ENCODE measurements at places on chromosomes 4 and X. TPM values are rescaled to one million over a fixed set of nuclear protein-coding genes. Genes with fewer than 3 reads are reported as not detected.

Gene NPNT
- 43.2 TPM for total RNA-seq

Gene MYOZ2
- total RNA-seq: 0.50 TPM

Gene TTC29
- total RNA-seq: not detected

Gene LUZP4
- total RNA-seq: not detected

Gene CT45A3
- total RNA-seq: not detected

DNA sequence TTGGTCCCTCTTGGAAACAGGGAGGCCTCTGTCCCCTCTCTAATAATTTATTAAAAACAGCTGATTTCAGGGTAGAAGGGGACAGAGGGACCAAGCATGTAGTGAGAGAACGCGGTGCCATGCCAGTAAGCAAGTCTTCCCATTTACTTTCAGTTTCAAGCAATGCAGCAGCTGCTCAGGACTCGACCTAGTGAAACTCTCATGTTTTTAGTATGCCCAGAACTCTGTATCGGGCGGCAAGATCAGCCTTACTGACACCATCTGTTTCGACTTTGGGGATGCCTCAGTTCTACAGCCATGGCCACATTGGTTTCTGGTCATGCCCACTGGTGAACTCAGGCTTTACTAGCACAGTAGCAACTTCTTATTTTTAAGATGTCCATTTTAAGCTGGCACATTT, 40.6 kb downstream of the ZNF81 start:
- H3K4me3 ChIP-seq: no peak overlapping the region
- H3K27ac ChIP-seq: no peak overlapping the region
- no peak for DNase-seq
- H3K27me3 ChIP-seq: no peaks in the 10 kb centered on the region
- H3K36me3 ChIP-seq: no peaks in the 10 kb centered on the region
- H3K4me1 ChIP-seq: no peaks in the 10 kb centered on the region

DNA sequence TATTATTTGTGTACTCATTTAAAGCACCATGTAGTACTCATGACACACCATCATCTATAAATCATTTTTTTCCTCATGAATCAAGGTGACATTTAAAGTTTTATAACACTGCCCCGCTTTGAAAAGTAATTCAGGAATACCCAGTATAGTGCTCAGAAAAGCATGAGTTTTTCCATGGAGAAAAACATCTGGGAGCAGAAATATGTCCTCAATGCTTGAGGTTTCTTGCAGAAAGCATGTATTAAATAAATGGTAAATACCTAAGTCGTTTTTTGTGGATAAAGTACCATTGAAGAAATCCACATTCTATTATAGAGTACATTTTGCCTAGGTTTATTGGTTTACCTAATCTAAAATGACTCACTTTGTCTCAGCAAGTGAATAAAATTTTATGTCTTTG, 66.2 kb downstream of the UBA6 start:
- no peak overlapping the region for H3K4me3 ChIP-seq
- H3K27me3 ChIP-seq: no peaks in the 10 kb centered on the region
- H3K27ac ChIP-seq: no peak overlapping the region
- no peak for DNase-seq
- H3K36me3 ChIP-seq: peaks cover 20% of the 10 kb centered on the region

DNA sequence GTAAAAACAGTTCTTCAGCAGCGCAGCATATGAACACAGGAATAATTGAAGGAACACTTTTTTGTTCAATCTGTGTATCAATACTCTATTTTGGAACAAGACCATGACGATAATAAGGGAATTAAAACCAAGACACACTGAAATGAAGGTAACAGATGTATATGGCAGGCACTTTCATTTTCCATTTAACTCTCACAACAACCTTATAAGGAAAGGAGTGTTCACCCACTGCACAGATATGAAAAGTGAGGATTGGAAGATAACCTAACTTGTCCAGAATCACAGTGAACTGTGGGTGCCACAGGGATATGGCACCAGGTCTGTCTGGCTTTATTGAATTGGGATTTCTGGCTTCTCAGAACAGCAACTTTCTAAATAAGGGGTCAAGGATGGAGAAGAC, 153.3 kb downstream of the MID1IP1 start:
- no peak for DNase-seq
- no peaks in the 10 kb centered on the region for H3K4me1 ChIP-seq
- H3K27ac ChIP-seq: no peak overlapping the region
- no peaks in the 10 kb centered on the region for H3K27me3 ChIP-seq

DNA sequence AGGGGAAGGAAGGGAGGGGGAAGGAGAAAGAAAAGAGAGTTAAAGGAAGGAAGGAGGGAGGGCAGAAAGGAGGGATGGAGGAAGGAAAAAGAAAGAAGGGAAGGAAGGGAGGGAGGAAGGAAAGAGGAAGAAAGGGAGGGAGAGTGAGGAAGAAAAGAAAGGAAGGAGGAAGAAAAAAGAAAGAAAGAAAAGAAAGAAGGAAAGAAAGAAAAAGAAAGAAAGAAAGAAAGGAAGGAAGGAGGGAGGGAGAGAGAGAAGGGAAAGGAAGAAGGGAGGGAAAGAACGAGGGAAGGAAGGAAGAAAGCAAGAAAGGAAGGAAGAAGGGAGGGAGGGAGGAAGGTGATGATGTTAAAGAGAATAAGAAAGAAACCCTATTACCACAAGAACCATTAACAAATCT, 150.6 kb downstream of the MXRA5 start:
- DNase-seq: no peak
- no peak overlapping the region for H3K4me3 ChIP-seq
- H3K4me1 ChIP-seq: no peaks in the 10 kb centered on the region
- H3K27ac ChIP-seq: no peak overlapping the region
- H3K27me3 ChIP-seq: no peaks in the 10 kb centered on the region

- no peak overlapping the region for H3K27ac ChIP-seq
- H3K4me3 ChIP-seq: no peak overlapping the region
- H3K36me3 ChIP-seq: no peaks in the 10 kb centered on the region
- no peak for DNase-seq
- no peaks in the 10 kb centered on the region for H3K27me3 ChIP-seq
- peaks cover 8% of the 10 kb centered on the region for H3K4me1 ChIP-seq
Observed at GRCh38 chr4:150038335-150039076, 39.7 kb upstream of the DCLK2 start.

DNA sequence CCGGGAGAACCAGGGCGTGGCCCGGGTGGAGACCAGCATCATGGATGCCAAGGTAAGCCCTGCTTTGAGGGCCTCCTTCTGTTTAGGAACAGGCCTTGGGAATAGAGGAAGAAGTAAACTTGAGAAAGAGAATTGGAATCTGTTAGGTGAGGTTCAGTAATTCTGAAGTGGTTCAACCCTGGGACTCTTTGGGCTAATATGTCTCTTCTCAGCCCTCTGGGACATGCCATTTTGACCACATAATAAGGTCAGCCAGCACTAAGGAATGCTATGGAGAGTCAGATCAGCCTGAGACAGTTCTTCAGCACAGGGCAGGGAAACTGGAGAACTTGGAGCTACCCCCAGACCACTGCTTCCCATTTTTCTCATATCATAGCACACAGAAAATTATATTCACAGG, 63.3 kb upstream of the PRPS1 start:
- H3K27ac ChIP-seq: no peak overlapping the region
- no peak for DNase-seq
- no peaks in the 10 kb centered on the region for H3K36me3 ChIP-seq
- H3K4me3 ChIP-seq: no peak overlapping the region
- H3K27me3 ChIP-seq: no peaks in the 10 kb centered on the region

DNA sequence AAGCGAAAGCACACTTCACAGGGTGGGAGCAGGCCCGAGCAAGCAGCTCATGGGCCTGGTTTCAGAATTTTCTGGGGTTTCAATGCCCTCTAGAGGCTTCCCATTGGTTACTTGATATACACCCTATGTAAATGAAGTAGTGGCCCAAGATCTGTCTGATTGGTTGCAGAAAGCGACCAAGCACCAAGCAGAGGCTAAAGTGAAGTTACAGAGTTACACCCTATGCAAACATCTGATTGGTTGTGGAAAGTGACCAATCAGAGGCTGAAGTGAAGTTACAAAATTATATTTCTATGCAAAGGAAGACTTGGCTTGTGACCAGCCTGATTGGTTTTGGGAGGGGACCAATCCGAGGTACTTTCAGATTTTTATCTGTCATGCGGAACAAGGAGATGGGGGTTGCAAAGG, 8.2 kb downstream of the FHIP1A start:
- H3K27ac ChIP-seq: no peak overlapping the region
- H3K36me3 ChIP-seq: no peaks in the 10 kb centered on the region
- H3K27me3 ChIP-seq: no peaks in the 10 kb centered on the region
- H3K4me1 ChIP-seq: no peaks in the 10 kb centered on the region

DNA sequence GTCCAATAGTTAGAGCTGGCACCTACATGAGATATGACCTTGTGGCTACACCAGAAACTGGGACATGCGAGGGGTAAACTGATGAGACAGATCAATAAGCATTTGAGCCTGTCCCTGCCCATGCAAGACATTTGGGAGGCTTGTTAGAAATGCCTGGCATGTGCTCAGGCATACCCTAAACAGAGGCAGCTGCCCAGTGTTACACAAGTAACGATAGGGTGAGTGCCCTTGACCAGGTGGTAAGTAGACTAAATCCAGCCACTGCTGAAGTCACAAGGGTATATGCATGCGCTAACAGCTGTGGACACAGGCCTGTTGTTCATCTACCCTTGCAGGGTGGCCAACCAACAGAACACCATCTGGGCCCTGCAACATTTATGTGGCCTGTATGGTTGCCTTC, 56.1 kb upstream of the CCDC149 start:
- no peak overlapping the region for H3K4me3 ChIP-seq
- H3K36me3 ChIP-seq: no peaks in the 10 kb centered on the region
- DNase-seq: no peak
- no peaks in the 10 kb centered on the region for H3K27me3 ChIP-seq

GRCh38 chr4:17511051-17511450, 839 bp downstream of the QDPR start:
- DNase-seq: no peak
- H3K36me3 ChIP-seq: no peaks in the 10 kb centered on the region
- peaks cover 25% of the 10 kb centered on the region for H3K4me1 ChIP-seq

DNA sequence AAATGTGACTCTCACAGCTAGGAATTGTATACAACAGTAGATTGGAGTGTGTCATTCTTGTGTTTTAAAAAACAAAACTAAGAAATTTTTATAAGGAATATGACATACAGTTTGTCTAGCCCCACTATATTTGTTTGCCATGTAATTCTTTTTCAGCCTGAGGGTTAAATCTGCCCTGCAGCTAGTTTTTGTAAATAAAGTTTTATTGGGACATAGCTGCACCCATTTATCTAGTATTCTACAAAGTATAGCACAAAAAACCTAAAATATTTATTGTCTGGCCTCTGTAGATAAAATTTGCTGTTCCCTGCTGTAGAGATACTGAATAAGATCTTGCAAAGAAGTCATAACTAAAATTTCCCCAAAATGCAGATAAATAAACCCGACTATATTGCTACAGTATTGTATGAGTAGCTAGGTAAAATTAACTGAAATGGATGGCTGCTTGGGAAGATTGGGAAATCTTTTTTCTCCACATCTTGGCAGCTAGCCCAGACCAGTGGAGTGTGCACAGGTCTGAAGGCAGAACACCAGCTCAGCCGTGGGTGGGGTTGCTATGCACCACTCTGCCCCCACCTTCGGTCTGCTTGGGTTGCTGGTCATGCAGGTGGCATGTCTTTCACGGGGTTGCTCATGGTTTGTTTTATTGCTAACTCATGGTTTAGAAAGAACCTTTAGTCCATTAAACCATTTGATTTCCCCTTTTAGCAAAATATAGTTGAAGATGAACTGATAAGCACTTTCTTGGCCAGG, 127.9 kb downstream of the KLHL8 start:
- no peaks in the 10 kb centered on the region for H3K36me3 ChIP-seq
- peak overlapping the region; percentile 49 for H3K27ac ChIP-seq
- peaks cover 26% of the 10 kb centered on the region for H3K4me1 ChIP-seq
- H3K27me3 ChIP-seq: no peaks in the 10 kb centered on the region
- H3K4me3 ChIP-seq: no peak overlapping the region

DNA sequence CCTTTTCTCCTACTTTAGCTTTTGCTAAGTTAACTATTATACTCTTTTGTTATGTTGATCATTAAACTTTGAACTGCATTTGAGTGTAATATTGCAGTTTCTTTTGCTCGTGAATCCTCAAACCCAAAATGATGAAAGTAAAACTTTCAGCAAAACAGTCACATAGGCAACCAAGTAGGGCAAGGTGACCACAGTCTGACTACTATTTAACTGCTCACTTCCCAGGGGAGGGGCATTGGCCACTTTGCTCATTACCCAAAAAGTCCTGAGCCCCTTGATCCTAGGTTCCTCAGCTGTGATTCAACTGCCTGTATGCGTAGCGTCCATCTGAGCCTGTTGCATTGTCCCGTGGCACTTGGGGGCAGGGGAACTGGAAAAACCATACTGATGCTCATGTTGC, 17.0 kb downstream of the RBMX2 start:
- no peak overlapping the region for H3K27ac ChIP-seq
- DNase-seq: no peak
- no peaks in the 10 kb centered on the region for H3K36me3 ChIP-seq
- no peaks in the 10 kb centered on the region for H3K27me3 ChIP-seq

- no peak overlapping the region for H3K27ac ChIP-seq
- H3K4me1 ChIP-seq: no peaks in the 10 kb centered on the region
- no peaks in the 10 kb centered on the region for H3K27me3 ChIP-seq
- no peak for DNase-seq
- H3K4me3 ChIP-seq: no peak overlapping the region
- H3K36me3 ChIP-seq: no peaks in the 10 kb centered on the region
Observed at GRCh38 chrX:126770179-126770578, 49.4 kb upstream of the PRR32 start.
